ENCODE measurements at places on chromosomes 2 and 18.

GRCh38 chr2:191869178-191869577, 22.3 kb upstream of the CAVIN2 start:
- DNase-seq, result no peak

- DNase-seq, result peak; percentile 17
Observed at GRCh38 chr2:88265352-88266303, 95.5 kb downstream of the THNSL2 start.

- no peak for DNase-seq
Observed at GRCh38 chr18:39751161-39751560, 2185.6 kb upstream of the CELF4 start.

- peak; percentile 8 for DNase-seq
Observed at GRCh38 chr18:64275593-64276300, 126.9 kb upstream of the LINC00305 start.

DNA sequence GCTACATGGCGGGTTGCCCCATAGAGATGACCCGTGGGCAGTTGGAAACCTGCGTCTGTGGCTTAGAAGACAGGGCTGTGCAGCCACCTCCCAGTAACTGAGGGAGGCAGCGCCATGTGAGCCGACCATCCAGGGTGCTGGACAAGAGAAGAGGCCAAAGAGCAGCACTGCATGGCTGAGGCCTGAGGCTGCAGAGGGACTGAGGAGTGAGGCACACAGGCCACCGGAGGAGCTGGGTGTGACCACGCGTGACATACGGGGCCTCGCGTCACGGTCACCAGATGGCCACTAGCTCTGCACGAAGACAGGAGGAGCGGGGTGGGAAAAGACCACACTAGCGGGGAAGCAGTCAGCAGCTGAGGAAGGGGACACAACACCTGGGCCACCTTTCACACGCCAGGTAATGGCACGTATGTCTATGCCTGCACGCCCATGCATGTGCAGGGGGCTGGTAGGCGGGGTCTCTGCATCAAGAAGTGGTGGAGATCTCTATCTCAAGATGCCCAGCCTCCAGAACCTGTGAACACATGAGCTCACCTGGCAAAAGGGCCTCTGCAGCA, 61.4 kb downstream of the NDUFA10 start:
- DNase-seq, result no peak

DNA sequence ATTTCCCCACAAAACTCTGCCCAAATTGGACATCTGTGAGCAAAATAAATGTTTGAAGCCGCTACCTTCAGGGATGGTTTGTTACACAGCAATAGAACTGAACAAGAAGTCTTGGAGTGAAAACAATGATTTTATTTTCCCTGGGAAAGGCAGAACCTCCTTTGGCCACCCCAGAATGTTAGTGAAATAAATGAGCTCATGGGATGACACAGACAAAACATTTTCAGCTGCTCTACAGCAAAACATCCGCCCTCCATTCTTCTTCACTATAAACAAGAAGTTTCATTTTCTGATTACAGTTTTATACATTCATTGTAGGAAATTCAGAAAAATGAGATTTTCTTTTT, 4.3 kb upstream of the EFHD1 start:
- DNase-seq, result no peak

GRCh38 chr18:53380063-53380639, 844.3 kb downstream of the MBD2 start:
- peak; percentile 31 for DNase-seq

DNA sequence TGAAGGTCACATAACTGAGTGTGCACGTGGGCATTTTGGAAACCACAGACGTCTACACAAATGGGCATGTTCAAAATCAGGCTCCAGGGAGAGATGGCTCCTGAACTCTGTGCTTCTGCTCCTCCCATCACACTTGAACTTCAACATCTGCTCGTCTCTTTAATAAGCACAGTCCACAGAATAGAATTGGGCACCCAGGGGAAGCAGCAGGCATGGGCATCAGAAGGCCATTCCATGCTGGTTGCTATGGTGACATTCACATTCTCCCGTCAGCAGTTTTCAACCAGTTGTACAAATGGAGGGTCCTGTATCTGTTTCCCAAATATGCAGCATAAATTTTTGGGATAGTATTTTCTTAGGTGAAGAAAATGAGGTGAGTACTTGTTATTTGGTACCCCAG, 183.7 kb upstream of the COPS8 start:
- no peak for DNase-seq

DNA sequence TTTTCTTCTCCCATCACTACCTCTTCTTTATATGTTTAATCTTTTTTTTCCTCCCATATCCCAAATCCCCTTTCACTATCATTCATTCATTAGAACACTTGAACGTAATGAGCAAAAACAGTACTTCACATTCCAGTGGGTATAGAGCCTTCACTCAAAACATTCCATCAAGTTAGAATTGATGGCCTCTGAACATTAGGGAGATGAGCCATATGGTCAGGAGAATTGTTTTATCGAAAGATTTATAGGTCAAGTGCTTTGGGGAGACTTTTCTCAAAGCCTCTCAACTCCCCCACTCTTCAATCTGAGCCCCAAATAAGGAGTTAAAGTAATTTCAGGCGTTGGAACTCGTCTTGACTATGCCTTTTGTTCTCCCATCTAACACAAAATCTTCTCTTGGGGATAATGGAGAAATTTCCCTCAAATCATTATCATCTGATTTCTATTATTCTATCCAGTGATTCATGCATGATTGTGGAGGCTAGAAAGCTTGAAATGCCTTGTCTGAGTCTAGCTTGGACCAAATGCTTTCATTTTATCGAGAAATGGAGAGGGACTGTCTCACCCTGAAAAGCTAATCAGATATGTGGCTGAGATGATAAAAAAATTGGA, 79.2 kb downstream of the KIAA2012 start:
- DNase-seq, result no peak

- DNase-seq, result peak; percentile 80
Observed at GRCh38 chr2:195318440-195319111, 338.4 kb upstream of the SLC39A10 start.

GRCh38 chr2:160141912-160142311, 58.2 kb downstream of the ITGB6 start:
- DNase-seq, result no peak

- DNase-seq, result no peak
Observed at GRCh38 chr2:180660881-180661685, 319.3 kb upstream of the UBE2E3 start.

- DNase-seq, result no peak
Observed at GRCh38 chr18:57278933-57279332, 73.4 kb upstream of the ST8SIA3 start.

DNA sequence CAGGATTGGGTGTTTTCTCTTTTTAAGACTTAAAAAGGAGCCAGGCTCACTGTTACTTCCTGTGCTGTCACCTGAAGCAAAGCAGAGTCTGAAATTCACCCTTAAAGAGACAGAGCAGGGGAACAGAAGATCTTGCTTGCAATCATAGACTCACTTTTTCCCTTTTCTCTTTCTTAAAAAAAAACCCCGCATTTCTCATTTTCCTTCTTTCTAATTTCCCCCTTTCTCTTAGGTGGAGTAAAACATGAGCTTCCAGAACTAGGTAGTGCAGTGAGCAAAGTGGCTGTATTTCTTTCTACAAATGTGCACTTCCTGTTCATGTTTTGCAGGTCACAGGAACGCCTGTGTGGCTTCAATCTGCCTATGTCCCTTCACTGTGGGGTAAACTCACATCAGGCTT, 381.2 kb downstream of the LPIN1 start:
- DNase-seq, result no peak

DNA sequence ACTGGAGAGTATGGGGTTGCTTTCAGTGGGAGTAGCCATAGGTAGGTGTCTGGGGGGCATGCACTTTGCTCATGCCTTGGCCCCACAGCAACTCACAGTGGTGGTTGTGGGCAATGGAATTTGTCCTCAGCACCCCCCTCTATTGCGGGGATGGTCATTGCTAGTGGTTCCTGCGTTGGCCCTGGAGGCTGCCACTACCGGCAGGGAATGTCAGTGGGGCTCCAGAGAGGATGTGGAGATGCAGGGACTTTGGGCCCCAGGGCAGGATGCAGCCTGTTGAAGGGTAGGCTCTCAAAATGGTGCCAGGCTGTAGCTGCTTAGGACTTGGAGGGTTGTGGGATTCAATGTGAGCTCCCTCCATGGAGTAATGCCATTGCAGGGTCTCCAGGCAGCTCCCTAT, 125.0 kb downstream of the XRCC5 start:
- no peak for DNase-seq

GRCh38 chr2:165568361-165568760, 98.9 kb downstream of the CSRNP3 start:
- no peak for DNase-seq

Data from hematopoietic multipotent progenitor cell treated with erythropoietin and hydrocortisone succinate and interleukin-3 and kit ligand, for 4 days (in vitro differentiated cells).